ENCODE measurements at places on chromosomes 2 and 18.

DNA sequence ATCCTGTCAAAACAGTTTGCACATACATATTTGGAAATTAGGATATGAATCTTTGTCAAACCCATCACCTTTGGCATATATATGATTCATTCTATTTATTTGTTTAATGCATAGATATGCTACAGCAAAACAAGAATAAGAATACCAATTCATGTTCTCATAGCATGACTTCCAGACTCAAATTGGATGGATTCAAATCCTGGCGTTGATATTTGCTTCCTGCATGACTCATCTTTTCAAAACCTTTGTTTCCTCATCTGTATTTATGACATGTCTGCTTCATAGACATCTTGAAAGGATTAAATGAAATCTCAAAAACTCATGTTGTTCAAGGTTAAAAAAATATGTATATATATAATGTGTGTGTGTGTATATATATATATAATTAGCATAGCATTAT lies 261.3 kb downstream of the MBD5 start:
- DNase-seq = no peak

DNA sequence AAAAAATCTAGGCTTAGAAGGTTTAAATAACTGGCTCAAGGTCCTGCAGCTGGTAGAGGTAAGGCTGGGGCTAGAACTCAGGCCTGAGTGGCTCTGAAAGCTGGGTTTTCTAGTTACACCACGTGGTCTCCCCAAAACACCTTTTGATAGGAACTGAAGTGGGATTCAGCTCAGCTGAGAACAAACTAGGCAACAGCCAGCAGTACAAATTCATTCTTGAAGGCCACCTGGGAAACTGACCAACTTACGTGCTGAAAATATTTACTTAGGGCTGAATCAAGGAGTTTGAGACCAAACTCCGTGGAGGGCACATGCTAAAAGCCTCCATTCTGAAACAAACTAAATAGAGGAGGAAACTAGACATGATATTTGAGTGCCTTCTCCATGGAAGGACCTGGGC lies 67.2 kb downstream of the AOX1 start:
- DNase-seq = no peak

- DNase-seq = no peak
Observed at GRCh38 chr2:48198371-48198770, 292.1 kb upstream of the FBXO11 start.

- no peak for DNase-seq
Observed at GRCh38 chr18:22486667-22487066, 69.0 kb upstream of the CTAGE1 start.

GRCh38 chr2:199148076-199148845 lies 309.5 kb downstream of the SATB2 start:
- DNase-seq = no peak

DNA sequence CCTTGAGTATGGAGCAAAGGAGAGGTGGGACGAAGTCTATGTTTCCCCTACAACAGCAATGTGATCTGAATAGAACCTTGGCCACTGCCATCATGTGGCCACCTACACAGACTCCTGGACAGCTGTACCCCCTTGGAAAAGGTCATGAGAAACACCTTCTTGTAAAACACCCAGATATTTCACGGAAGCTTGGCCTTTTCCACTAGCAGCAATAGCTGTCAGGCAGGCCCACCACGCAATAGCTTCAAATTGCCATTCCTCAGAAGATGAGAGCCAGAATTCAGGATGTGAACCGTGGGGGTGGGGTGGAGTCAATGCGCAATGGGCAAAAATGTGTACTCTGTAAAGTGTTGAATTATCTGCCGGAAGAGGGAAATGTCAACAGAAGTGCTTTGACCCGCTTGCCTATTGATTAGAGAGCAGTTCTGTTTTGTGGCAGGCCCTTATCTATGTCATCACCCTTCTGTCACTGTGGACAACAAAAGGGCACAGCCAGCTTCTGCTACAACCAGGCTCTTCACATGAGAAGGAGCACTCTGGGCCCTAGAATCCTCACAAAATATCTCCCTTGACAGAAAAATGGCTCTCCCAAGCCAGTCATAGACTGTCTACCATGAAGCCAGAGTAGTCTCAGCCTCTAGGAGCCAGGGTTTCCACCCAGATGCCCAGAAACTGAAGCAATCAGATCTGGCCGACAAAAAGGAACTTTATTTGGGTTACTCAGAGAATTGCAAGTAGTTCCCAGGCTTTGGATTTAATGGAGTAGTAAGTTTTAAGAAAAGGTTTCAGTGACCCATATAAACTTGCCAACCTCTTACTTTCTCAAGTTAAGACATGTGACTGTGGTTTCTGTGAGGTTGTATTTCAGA lies 9.5 kb downstream of the INPP1 start:
- DNase-seq = peak; percentile 65

DNA sequence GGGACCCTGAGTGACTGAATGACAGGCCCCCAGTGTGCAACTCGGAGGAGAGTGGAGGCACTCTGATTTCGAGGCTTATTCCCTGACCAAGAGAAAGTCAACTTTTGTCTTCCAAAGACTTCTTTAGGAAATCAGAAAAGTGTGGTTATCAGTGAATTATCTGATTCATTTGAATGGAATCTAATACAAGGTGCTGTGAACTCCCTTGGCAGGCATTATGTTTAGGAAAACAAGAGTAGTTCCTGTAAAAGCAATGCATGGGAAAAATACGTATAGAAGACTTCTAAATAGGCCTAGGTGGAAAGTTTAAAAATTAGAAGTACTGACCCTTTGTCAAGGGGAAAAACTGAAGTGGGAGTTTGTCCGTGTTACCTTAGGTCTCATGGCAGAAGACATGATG lies 269.4 kb downstream of the GBX2 start:
- no peak for DNase-seq

DNA sequence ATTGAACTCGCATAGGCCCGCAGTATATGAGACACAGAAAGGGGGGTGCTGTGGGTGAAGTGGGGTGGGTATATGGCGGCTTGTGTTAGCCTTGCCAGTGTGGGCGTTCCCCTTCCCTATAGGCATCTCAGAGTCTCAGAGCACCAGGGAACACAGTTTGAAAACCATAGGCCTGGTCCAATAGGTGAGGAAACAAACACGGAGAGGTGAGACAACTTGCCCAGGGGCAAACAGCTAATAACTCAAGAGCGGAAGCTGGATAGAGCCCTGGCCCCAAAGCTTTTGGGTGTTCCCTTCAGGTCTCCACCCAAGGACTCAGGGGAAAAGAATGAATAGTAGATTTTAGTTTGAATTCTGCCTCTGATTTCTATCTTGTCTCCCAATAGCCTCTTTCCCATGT lies 7.9 kb downstream of the LIPG start:
- DNase-seq = no peak

DNA sequence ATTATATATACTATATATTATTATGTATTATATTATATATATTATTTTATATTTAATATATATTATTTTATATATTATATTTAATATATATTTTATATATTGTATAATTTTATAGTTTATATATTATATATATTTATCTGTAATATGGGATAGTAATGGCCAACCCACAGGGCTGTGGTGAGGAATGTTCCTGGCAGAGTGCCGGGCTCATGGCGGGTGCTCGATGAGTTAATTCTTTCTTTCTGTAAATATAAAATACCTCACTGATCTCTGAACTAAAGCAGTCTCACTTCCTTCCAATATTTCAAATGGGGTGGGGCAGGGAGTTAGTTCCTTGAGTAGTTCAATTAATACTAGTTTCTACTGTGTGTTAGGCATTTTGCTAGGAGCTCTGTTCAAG lies 389.4 kb downstream of the TSN start:
- DNase-seq = no peak

- peak; percentile 16 for DNase-seq
Observed at GRCh38 chr2:229342376-229342775, 71.3 kb upstream of the PID1 start.

GRCh38 chr18:65725251-65726050 lies 25.4 kb upstream of the CDH7 start:
- peak; percentile 65 for DNase-seq

- DNase-seq = peak; percentile 23
Observed at GRCh38 chr2:65539633-65540032, 107.2 kb upstream of the SPRED2 start.

GRCh38 chr18:13252686-13253410 lies 34.3 kb downstream of the LDLRAD4 start:
- no peak for DNase-seq

GRCh38 chr2:66461664-66462500 lies 27.0 kb downstream of the MEIS1 start:
- DNase-seq = peak; percentile 73

GRCh38 chr2:137947728-137948336 lies 16.4 kb upstream of the HNMT start:
- DNase-seq = peak; percentile 61

GRCh38 chr2:133837441-133838094 lies 269.3 kb upstream of the NCKAP5 start:
- DNase-seq = no peak

GRCh38 chr2:138853761-138854160 lies 73.6 kb upstream of the NXPH2 start:
- DNase-seq = no peak

DNA sequence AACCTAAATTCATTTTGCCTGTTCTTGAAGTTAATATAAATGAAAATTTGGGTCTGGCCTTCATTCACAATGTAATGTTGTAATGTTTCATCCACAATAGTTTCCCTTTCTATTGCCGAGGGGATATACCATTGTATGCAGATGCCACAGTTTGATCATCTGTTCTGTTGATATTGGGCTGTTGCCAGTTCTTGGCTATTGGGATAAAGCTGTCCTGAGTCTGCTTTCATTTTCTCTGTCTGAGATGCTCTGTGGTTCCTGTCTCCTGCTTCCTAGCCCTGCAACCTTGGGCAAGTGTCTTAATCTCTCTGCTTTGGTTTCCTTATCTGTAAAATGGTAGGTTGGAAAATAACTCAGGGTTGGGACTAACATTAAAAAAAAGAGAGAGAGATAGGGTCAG lies 25.2 kb downstream of the B3GNT2 start:
- peak; percentile 37 for DNase-seq

GRCh38 chr2:106812383-106812782 lies 73.6 kb downstream of the ST6GAL2 start:
- DNase-seq = no peak

- no peak for DNase-seq
Observed at GRCh38 chr2:157076526-157077161, 180.9 kb upstream of the GALNT5 start.

GRCh38 chr2:230714136-230714480 lies 1.5 kb downstream of the CAB39 start:
- no peak for DNase-seq

DNA sequence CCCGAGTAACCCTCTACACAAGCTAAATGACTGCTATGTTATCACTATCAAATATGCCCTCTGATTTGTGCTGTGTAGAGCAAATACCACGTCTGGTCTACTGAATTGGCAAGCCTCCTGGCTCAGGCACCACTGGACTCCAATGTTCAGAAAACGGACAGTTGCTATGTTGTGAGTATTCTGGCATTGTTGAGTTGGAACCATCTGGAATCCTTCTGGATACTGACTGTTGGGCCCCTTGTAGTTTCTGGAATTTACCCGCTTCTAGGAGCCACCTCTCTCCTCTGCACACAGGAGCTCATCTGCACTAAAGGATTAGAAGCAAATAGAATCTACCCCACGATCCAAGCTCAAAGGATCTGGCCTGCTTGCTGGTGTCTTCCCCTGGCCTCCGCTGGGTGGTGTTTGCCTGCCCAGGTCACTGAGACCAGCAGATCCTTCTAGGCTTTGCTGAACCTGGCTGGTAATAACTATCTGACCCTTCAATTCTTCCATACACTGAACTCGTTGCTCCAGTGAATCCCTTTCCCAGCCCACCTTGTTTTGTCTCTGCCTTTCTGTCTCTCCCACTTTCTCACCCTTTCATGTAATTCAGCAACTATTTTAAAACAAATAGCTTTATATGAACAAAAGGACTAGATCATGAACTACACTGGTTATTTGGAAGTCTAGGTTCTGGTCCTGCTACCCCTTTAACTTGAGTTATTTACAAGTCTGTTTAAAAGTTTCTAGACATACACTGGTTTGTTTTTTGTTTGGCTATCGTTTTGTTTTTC lies 2.1 kb upstream of the HAAO start:
- no peak for DNase-seq

- DNase-seq = no peak
Observed at GRCh38 chr18:48571639-48572384, 33.0 kb downstream of the CTIF start.

DNA sequence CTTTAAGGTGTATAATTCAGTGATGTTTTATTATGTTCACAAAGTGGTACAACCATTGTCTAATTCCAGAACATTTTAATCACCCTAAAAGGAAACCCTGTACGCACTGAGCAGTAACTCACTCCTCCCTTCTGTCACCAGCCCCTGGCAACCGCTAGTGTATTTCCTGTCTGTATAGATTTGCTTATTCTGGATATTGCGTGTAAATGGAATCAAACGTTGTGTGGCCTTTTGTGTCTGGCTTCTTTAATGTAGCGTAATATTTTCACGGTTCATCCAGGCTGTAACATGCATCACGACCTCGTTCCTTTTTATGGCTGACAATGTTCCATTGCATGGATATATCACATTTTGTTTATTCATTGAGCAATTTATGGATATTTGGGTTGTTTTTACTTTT lies 8.3 kb downstream of the ZDBF2 start:
- no peak for DNase-seq

GRCh38 chr2:70723286-70723885 lies 44.6 kb downstream of the ADD2 start:
- no peak for DNase-seq

DNA sequence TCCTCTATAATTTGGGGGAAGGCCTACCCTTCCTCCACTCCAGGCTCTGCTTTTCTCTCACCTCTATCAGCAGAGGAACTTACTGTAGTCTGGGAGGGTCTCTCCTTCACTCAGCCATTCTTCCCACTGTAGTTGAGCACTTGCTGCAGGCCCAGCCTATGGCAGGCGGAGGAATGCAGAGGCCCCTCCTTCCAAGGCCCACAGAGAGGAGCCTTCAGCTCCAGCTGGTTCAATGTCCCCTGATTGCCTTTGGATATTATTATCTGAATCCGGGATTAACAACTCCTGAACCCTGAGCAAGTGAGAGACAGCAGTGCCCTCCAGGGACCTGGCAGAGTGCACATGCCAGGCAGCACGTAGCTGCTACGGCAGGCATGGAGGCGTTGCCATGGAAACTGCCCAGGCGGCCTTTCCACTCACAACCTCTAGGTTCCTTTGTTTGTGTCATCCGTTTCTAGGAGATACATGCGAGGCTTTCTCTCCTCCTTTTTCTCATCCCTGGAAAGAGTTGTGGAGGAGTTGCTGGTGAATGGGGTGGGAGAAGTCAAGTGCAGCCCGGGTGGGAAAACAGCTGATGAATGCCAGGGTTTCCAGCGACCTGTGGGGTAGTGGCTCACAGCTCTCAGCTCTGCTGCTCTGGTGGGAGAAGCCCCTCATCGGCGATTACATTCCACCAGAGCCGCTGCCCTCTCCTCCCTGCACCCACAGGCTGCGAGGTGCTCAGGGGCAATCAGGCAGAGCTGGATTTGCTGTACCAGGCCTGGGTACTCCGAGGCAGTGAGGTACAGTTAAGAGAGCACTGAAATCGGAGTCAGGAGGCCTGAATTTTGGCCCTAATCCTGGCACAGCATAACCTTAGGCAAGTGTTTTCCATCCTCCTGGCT lies 55.3 kb upstream of the HK2 start:
- DNase-seq = peak; percentile 90

GRCh38 chr2:229137066-229137465 lies 134.0 kb downstream of the PID1 start:
- no peak for DNase-seq

Measured in NCI-H345 (cell line).